ENCODE measurements at places on chromosomes 1 and 21. TPM values are rescaled to one million over a fixed set of nuclear protein-coding genes. Genes with fewer than 3 reads are reported as not detected.

The MYBPH gene
- total RNA-seq: not detected

The MTMR11 gene
- 1.6 TPM for total RNA-seq

The LDLRAD1 gene
- not detected for total RNA-seq

The CHRNB2 gene
- total RNA-seq: not detected

GRCh38 chr1:193543259-193543658 is 356.8 kb upstream of the B3GALT2 start:
- DNase-seq: no peak

GRCh38 chr1:53051676-53052075 is 10.3 kb upstream of the PODN start:
- DNase-seq: no peak

All from CD8-positive, alpha-beta memory T cell (primary cell).